ENCODE measurements at places on chromosomes 3 and 15.

DNA sequence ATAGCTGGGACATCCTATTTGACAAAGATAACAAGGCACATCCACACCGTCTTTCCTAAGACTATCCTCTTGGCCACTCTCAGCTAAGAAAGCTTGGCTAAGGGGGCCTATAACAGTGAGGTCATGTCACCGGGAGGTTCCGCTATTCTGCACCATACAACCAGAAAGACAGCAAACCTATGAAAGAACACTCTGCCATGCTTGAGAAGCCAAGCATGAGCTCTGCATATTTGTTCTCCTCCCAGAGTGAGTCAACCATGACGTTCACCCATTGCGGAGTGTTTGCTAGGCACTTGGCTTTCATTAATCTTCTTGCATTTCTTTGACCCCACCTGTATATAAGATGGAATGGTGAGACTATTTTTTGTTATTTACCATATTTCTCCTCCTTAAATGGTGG lies 141.2 kb downstream of the GMNC start:
- DNase-seq = no peak

DNA sequence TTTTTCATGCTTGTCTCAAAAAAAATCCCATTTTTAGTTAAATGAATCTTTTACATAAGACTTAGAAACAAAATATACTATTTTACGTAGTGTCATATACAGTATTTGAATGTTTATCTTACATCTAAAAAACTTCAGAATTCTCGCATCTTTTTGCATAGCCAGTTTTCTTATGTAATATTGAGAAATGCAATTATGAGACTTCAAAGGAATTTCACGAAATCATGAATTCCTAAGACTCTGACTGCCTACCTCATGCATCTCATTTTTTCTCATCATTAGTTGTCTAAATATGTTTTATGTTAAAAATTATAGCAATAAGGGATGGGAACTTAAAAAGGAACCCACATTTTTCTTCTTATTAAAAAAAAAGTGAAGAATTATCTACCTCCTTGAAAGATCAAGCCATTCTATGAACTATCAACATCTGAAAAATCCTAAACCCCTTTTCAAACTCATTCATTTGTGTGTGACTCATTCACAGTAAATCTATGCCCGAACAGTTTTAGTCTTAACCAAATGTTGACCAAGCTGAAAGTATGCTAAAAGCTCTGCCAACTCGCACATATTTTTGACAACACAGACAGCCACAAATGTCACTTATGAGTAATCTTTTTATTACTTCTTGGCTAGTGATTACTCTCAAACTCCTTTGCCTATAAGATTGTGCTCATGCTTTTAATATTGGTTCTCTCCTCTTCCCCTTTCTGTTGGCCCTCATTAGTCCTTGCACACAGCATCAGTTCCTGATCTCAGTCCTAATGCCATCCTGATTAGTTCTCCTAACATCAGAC lies 115.9 kb downstream of the DCLK3 start:
- no peak for DNase-seq

DNA sequence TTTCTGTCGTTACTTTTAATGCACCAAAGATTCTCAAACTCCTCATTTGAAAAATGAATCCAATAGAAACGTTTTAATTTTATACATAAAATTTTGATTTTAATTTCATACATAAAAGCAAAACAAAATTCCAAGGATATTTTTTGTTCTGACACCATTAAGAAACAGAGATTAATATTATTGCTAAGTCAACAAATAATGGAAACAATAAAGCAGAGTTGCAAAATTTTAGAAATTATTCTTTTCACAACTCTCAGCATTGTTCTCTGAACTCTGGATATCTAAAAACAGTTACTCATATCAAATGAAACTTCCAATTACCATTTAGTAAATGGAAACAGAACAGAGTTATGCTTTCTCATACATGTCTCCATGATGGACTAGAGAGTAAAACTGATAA lies 260.2 kb downstream of the EPHA6 start:
- no peak for DNase-seq

- DNase-seq = peak; percentile 90
Observed at GRCh38 chr3:100893108-100893507, 100.1 kb downstream of the ABI3BP start.

DNA sequence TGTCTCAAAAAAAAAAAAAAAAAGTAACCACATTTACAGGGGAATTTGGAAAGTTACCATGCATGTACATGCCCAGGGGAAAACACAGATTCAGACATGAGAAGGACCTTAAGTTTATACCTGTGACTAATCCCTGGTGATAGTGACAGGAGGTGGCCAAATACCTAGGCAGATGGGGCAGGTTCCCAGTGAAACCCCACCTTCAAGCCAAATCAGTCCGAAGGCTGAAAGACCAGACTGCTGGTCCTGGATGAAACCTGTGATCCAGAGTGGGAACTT lies 15.8 kb downstream of the SPCS1 start:
- DNase-seq = no peak

DNA sequence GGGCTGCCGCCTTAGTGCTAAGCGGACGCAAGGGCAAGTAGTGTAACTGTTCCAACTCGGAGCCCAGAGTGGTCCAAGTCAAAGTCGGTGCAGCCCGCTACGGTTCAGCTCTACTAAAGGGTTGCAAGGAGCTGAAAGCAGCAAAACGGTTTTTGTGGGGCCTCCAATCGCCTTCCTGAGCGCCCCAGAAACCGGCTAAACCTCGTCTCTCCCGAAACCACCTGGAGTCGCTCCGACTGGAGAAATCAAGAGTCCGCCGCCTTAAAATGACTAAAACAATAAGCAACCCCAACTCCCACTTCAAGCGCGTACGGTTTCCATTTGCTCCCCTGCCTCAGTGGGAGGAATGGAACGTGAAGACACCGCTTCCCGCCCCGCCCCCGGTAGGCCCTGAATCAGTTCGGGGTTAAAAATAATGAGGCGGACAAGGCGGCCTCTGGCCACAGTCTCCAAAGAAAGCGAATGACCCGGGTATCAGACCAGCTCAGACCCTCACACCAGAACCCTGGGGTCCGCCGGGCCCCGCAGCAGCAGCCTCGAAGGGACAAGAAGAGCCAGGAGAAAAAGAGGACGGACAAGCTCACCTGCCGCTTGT lies 401 bp downstream of the SEC11A start:
- DNase-seq = no peak

DNA sequence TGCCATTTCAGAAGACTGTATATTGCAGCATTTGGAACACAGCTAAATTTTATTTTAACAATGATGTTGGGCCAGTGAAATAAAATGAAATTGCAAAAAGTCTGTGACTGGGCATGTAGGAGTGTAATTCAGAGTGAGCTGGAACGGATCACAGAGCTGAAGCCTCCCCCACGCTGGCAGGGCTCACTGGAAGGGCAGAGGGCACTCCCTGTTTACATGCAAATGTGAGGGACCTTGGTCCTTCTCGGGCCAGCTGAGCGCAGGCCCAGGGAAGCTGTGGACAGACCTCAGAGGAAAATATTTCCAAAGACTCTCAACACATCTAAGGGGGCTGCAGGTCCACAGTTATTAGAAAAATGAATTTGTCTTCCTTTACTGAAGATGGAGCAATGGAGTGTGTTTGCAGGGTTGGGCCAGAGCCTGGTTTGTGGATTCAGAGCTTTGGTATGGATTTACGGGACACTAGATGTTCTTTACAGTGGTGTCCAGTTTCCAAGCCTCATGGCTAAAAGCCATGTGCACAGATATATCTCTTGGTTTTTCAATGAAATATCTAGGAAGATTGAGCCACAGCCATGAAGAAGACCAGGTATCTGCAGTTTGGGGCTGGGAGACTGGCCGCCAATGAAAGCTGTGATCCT lies 32.0 kb downstream of the TRPM1 start:
- DNase-seq = no peak

DNA sequence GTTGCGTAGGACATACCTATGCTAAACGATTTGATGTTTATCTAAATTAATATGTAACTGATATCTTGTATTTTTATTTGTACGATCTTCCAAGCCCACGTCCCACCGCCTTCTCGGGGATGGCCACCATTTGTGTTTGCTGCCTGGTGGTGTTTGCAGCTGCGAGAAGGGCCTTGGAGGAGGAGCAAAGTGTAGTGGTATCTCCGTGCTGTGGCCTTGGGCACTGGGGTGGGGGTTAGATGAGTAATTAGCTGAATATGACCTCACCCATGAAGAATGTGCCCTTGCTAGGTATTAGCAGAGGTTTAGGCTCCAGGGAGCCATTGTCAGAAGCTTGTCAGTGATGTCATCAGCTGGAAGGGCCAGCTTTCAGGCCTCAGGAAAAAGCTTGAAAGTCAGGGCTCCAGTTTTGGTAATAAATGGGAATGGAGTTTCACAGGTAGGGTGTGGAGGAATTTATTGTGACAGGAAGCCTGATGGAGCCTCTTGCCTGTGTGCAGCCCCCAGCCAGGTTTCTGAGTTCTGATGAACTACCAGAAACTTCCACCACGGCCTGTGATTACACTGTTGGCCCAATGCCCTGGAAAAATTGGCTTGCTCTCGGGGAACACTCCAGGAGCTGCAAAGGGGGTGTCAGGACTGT lies 41.0 kb downstream of the FLNB start:
- DNase-seq = no peak

DNA sequence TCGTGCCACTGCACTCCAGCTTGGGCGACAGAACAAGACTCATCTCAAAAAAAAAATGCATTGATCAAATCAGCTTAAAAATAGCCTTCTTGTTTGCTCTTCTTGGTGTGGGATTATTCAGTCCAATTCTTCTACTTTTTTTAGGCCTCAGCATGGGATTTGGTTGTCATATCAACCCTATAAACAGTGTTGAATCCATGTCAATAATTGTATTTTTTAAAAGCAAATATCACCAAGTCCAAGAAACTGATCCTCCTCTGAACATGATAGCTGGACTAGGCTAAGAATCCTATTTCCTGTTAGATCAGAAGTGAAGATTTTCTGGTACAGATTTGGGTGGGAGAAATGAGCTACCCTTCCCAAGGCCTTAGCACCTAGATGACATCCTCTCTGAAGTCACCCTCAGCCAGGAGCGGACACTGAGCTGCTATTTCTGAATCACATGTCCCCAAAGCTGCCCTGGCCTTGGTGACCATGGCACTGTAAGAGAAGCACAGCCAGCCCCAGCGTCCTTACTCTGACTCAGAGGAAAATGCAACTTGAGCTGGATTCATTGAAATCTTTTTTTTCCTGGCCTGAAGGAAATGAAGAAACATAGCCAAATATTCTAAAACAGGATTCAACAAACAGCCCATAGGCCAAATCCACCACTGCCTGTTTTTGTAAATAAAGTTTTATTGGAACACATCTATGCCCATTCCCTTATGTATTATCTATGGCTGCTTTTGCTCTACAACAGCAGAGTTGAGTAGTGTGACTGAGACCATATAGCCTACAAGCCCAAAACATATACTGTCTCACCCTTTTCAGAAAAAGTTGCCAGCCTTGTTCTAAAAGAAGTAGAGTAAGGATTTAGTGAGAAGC lies 215.9 kb upstream of the CTDSPL start:
- no peak for DNase-seq

- no peak for DNase-seq
Observed at GRCh38 chr3:174295306-174296092, 563.6 kb upstream of the NAALADL2 start.

DNA sequence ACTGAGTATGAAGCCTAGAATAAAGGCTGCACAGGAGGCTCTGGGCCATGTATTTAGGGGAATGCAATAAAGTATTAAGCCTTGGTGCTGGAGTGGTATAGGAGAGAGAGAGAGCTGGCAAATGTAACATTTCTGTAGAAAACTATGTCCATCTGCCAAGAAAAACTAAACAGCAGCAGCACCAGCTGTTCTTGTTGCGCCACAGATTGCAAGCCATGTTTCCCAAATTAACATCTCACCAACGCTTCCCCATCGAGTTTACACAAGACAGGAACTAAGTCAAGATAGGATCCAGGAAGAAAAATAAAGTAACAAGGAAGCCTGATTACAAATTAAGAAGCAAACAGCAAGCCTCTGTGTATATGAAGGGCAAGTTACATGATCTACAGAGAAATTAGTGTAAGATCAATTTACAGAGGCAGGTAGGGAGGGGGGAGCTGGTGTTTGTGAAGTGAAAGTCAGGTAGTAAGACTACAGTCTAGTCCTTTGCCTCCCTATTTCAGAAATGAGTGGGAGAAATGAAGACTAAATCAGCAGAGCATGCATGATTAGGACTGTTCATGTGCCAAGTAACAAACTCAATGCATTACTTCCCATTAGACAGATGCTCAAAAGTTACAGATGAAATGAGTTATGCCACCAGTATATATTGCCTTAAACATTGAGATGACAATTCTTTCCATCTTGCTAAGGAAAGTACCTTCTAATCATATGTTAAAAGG lies 900.5 kb downstream of the EPHA3 start:
- DNase-seq = peak; percentile 60

GRCh38 chr3:32430900-32431299 lies 39.2 kb downstream of the CMTM7 start:
- peak; percentile 10 for DNase-seq

- no peak for DNase-seq
Observed at GRCh38 chr3:67941433-67942030, 287.1 kb upstream of the SUCLG2 start.

GRCh38 chr3:78079514-78079913 lies 1039.6 kb downstream of the ROBO2 start:
- no peak for DNase-seq

GRCh38 chr15:44775953-44776352 lies 39.6 kb downstream of the TRIM69 start:
- DNase-seq = no peak

- DNase-seq = no peak
Observed at GRCh38 chr3:42371776-42372175, 38.6 kb downstream of the LYZL4 start.

GRCh38 chr15:41020311-41020710 lies 67.0 kb downstream of the CHAC1 start:
- DNase-seq = no peak

DNA sequence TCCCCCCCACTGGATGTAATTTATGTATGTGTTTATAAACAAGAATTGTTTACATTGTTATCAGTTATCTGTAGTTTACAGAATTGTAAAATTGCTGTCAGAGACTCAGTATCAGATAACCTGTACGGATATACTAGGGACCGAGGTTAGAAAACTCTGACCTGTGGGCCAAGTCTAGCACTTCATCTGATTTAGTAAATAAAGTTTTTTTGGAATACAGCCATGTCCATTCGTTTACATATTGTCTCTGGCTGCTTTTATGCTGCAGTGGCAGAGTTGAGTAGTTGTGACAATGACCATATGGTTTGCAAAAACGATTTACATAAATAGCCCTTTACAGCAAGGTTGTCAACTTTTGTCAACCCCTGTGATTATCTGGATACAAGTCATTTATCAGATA lies 52.6 kb downstream of the LRRC28 start:
- DNase-seq = no peak

- DNase-seq = peak; percentile 51
Observed at GRCh38 chr3:50519471-50520089, 16.1 kb upstream of the CACNA2D2 start.

- DNase-seq = no peak
Observed at GRCh38 chr3:117137065-117137464, 427.5 kb downstream of the TUSC7 start.

- DNase-seq = no peak
Observed at GRCh38 chr3:140931801-140932200, 9.8 kb upstream of the SLC25A36 start.

- no peak for DNase-seq
Observed at GRCh38 chr3:120855665-120856437, 52.2 kb upstream of the STXBP5L start.

GRCh38 chr15:29514926-29515325 lies 245.3 kb upstream of the NSMCE3 start:
- DNase-seq = no peak

Measured in inflammatory macrophage treated with lipopolysaccharide for 4 hours (primary cell).